A549 (cell line): ENCODE measurements at places on chromosomes 3 and 15. TPM values are rescaled to one million over a fixed set of nuclear protein-coding genes. Genes with fewer than 3 reads are reported as not detected.

DNA sequence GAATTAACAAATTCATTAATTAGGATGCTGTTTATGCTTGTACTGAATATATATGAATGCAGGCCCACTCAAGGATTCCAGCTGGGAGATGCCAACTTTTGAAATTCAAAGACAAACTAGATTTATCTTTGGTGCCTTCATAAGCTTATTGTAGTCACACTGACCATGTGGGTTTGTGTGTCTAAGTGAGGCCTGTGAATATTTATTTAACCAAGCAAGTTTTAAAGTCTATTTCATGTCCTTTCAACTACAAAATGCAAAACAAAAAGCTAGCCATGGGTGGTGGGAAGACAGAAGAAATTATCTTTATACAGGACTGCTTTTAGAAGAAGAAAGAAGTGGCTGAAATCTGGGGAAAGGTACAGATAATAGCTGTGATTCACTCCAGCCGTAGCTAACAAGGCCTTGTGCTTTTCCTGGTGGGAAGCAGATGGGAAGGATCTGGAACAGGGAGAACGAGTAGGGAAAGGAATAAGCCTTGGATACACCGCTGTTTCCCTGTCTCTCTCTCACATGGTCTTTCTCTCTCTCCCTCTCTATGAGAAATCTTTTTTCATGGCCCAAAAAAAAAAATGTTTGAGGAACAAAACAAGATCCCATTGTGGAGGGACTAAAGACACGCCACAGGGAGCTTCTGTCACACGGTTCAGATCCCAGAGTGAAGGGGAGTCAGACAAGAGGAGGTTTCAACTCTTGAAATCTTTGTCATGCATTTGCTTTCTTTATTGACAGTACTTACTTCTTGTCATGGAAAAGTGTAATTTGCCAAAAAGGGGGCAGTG, 225.5 kb downstream of the RORA start:
- DNase-seq: no peak

DNA sequence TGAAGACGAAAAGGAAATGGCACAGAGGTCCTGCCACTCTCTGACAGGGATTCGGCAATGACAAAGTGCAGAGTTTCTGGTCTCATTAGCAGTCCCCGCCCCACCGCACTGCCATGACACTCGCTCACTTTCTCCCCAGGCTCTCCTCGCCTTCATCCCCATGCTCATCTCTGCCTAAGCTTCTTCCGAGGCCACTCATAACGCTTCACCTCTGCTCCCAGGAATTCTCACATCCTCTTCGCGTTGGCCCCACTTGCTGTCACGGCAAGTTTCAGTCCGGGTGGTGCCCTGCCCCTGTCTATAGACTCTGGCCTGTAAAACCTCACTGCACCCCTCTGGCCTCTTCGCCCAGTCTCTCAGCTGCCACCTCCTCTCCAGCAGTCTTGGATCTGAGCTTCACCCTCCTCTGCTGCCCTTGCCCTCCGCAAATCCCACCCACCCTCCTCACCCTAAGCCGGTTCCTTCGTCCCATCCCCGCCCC, 654 bp downstream of the RUBCN start:
- peak; percentile 31 for DNase-seq

- DNase-seq: no peak
These were observed 249.3 kb downstream of the UNC13C start for GRCh38 chr15:54227569-54227968.

- peak; percentile 61 for DNase-seq
These were observed 2.3 kb upstream of the TMEM266 start for GRCh38 chr15:76057332-76058000.

- DNase-seq: no peak
These were observed 336.5 kb upstream of the TGFBR2 start for GRCh38 chr3:30269751-30270445.

Gene ASB14
- 0.03 TPM in 1 of 3 replicates, not detected in the others for polyA plus RNA-seq

GRCh38 chr3:128725547-128726022, 398 bp upstream of the RAB7A start:
- DNase-seq: no peak

DNA sequence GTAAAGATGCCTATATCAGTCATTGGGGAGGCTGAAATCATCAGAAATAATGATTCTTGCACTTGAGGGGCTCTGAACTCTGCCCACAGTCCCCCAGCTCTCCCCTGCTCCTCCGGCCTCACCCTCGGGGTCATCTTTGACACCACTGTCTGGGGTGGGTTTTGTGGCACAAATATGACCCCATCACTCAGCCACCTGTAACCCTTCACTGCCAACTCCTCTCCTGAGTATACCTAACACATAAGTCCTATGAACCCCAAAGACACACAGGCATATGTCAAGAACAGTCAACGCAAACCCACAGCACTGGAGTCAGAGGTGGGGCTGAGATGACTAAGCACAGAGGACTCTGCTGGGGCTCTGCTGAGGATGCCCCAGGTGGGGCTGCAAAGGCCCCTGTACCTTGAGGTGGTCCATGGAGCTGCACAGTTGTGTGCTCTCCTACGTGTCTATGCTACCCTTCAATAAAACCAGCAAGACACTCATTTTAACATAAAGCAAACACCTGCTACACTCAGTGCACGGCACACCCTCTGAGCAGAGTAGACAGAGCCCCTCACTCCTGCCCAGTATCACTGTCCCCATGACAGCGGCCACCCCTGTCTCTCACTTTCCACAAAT, 29.9 kb downstream of the SLC41A3 start:
- DNase-seq: no peak
